Occipital lobe (tissue), 3 donors: ENCODE measurements at places on chromosomes 7 and 10. TPM values are rescaled to one million over a fixed set of nuclear protein-coding genes. Genes with fewer than 3 reads are reported as not detected.

DNA sequence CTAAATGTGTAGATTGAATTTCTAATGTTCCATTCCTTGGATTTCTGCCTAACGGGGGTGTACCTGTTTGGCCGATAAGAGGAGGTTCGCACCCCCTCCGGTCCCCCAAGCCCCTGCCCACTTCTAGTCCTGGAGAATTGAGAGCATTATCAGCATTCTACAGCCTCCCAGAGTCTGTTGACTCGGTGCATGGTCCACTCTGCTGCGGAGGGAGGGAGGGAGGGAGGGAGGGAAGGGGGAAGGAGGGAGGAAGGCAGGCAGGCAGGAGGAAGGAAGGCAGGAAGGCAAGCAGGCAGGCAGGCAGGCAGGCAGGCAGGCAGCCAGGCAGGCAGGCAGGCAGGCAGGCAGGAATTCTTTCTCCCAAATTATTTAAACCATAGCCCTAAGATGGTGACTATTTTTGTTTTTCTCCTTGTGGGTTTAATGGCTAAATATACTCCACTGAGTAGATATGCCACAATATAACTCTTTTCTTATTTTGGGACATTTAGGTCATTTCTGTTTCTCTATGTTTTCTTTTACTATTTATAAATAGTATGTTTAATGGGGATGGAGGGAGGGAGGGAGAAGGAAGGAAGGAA lies 69.5 kb upstream of the CHST15 start:
- no peak for DNase-seq

DNA sequence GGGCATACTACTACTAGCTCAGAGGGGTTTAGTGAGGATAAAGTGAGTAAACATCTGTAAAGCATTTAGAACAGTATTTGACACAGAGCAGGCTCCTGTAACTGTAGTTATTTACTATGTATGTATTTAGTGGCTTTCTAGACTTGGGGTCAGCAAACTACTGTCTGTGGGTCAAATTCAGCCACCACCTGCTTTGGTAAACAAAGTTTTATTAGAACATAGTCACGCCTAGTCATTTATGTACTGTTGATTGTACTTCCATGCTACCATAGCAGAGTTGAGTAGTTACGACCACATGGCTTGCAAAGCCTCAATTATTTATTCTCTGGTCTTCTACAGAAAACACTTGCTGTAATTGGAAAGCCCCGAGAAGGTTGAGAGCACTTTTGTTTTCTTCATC lies 248.5 kb upstream of the PLPP4 start:
- DNase-seq: no peak

OR2A7 gene
- total RNA-seq: not detected

GRCh38 chr10:105675333-105675732 lies 1034.2 kb downstream of the SORCS3 start:
- no peak for DNase-seq

DNA sequence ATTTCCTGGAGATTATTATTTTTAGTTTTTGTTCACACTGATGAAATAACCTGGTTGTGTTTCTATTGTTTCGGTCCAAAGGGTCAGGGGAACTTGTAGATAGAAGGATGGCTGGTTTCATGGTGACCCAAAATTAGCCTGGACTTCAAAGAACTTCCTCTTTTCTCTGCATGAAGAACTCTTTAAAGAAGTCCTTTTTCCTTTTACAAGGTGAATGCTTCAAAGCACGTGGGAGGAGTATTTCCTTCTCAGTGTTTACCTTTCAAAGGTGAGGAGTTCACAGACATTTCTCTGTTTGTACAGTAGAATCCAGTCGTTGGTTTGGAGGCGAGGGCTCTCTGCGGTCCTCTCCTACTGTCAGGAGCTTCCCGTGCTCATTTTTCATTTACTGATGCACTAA lies 561.7 kb downstream of the GATA3 start:
- no peak for DNase-seq

DNA sequence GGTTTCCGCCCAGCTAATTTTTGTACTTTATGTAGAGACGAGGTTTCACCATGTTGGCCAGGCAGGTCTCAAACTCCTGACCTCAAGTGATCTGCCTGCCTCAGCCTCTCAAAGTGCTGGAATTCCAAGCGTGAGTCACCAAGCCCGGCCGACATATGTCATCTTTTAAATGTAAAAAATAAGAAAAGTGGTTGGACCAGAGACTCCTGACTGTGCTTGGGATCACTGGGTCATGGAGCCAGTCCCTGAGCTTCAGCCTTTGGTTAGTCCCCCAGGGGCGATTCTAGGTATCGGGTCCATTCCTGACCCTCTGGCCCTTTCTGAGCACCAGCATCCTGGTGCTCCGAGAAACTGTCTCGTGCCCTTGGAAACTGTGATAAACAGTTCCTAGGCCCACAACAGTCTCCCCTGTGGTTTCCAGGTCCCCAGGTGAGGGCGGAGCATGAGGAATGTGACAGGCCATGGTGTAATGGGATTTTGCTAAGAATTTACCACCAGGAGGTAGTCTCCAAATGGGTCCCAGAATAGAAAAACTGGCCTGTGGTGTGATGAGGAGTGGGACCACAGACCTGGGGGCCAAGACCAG lies 32.8 kb downstream of the UBTD1 start:
- no peak for DNase-seq

DNA sequence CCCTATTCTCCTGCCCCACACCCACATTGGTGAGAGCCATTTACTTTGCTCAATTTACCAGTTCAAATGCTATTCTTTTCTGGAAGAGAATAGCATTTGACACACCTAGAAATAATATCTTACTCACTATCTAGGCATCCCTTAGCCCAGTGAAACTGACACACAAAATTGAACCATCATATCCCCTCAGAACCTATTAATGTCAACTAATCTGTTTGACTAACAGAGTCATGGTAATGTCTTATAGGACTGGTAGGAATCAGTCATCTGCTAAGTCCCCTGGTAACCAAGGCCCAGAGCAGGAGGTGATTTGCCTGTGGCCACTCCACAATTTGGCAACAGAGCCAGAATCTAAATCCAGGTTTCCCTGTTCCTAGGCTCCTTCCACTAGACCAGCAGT lies 63.3 kb downstream of the PPP1R3C start:
- no peak for DNase-seq

- DNase-seq: no peak
Observed at GRCh38 chr7:11236680-11237079, 263.0 kb downstream of the PHF14 start.

DNA sequence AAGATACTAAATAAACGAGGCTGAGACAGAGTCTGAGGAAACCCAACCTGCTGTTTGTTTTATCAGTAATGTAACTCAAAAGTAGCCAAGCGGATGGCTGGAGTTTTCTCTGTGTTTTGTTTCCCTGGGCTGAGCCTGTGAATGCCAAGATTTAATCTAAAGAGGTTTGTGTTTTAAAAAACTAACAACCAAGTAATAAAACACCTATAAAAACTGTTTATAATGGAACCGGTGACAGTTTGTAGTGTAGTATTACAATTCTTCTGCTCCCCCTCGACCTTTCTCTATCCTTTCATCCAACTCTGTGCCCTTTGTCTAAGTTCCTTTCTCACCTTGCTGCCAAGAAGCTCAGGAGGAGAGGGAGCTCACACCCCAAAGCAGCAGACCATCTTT lies 2.6 kb upstream of the KAT6B start:
- DNase-seq: no peak

- DNase-seq: no peak
Observed at GRCh38 chr10:64396105-64396708, 875.0 kb downstream of the REEP3 start.
